ENCODE measurements at places on chromosomes 6 and 20.

GRCh38 chr20:53961527-53961926, 108.9 kb downstream of the BCAS1 start:
- DNase-seq, result no peak

- peak; percentile 87 for DNase-seq
These were observed 115.9 kb downstream of the CD24 start for GRCh38 chr6:106858653-106859092.

DNA sequence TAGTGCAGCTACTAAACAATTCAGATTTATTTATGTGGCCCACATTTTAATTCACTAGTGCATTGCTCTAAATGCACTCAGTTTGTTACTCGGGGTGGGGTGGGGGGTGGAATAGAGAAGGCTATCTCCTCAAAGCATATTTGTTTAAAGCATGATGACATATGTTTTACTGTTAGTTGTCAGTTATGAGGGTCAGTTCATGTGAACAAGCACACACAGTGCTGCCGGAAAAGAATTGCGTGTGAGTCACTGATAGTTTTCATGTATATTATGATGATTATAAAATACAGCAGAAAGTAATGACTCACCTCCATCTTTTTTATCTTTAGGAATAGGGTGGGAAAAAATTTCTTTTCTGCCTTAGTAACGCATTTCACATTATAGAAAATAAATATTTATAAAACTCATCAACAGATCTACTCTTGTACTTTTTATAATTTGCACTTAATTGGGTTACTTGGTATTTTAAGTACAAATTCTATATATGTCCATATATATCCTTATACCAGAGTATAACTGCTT, 42.2 kb upstream of the STXBP5 start:
- DNase-seq, result peak; percentile 93

DNA sequence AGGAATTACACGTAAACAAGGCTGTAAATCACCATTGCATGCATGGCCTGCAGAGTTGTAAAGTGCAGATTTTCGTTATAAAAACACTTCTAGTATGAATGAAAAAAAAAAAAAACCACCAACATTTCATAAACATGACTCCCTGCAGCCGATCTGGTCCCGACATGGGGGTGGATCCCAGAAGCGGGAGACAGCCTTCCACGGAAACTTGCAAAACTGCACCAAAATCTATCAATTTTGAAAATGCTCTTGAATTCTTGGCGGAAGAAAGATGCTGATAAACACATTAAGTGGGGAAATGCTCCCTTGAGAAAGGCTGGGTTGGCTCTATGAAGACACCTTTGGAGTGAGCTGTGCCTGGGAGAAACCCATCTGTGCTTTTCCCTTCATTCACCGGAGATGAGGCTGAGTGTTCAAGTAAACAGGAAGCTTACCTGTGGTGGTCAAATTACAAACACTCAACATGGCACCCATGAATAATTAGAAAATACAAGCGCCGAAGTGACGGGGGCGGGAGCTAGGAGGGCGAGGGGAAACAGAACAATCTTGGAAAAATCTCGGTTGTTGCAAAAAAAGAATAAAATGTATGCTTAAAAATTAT, 845 bp upstream of the ANKRD60 start:
- no peak for DNase-seq

DNA sequence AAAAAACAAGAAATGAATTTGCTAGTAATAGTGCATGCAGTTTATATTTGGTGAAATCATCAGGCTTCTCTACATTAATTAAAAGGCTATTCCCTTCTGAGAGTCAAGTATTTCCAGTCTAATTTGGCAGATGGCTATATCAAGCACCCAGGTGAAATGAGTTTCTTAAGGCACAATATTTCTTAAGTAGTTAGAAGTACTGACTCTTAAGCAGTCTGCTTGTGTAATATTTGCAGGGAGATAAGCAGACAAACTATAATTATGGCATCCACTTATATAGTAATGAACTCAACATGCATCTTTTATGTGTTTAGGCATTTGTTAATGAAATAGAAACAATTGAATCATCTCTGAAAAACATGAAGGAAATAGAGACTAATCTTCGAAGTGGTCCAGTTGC, 189.2 kb downstream of the UTRN start:
- no peak for DNase-seq

GRCh38 chr6:35176301-35177024, 35.3 kb upstream of the TCP11 start:
- DNase-seq, result no peak

- no peak for DNase-seq
These were observed 12.6 kb downstream of the HCK start for GRCh38 chr20:32064667-32065066.

DNA sequence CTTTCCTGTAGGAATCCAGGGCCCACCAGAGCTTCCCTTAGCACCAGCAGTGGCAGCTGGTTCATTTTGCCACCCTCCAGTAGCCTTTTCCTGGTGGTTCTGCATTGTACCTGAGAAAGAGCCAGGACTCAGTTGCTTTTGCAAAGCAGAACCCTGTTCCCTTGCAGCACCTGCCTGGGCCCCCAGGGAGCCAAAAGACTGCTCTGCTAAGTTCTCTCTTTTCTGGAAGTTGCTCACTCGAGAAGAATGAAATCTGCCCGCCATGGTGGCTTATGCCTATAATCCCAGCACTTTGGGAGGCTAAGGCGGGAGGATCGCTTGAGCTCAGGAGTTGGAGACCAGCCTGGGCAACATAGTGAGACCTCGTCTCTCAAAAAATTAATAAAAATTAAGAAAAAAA, 24.0 kb downstream of the GHRH start:
- no peak for DNase-seq

DNA sequence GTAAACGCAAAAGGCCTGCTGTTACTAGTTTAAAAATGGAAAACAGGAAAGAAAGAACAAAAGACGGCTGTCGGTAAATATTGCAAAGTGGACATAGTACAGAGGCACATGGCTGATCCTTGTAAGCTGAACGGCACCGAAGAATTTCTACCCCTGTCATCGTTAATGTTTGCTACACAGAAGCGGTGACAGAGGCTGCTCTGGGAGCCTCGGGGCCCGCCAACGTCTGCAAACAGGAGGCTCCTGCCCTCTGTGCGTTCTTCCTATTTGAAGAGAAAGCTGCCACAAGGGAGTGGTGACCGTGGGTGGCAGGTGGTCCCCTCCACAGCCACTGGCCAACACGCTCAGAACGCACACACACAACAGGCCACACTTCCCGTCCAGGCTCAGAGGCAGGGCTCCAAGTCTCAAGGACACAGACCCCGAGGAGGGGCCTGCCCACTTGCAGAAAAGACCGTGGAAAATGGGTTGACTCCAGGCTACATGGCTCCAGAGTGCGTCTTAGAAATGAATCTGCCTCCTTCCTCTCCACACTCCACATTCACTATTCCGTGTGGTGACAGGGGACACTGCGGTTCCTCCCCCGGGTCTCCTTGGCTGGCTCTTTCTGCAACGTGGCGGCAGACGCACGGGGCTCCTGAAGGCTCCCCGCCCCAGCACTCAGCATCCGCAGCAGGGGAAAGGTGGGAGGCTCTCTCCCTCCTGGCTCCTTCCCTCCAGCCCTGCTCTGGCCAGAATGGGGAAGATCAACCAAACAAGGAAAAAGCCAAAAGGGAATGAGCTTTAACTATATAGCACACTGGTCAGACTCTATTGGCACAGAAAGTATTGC, 64.5 kb downstream of the GMPR start:
- DNase-seq, result no peak

DNA sequence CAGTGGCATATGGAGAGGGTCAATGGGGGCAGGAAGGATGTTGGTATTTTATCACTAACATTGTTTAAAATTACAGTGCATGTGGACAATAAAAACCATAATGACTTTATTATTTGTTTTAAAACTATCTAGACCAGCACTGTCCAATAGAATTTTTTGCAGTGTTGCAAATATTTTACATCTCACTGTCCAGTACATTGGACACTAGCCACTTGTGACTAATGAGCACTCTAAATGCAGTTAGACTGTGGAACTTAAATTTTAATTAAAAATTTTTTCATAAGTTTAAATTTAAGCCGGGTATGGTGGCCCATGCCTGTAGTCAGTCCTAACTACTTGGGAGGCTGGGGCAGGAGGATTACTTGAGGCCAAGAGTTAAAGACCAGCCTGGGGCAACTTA, 101.7 kb downstream of the DTD1 start:
- DNase-seq, result no peak
